ENCODE measurements at places on chromosomes 7 and 10.
A peak's percentile ranks its signal among the peaks of the same experiment; 100 is the strongest.

GRCh38 chr7:129163875-129164544 lies 19.5 kb downstream of the TSPAN33 start:
- DNase-seq = no peak

DNA sequence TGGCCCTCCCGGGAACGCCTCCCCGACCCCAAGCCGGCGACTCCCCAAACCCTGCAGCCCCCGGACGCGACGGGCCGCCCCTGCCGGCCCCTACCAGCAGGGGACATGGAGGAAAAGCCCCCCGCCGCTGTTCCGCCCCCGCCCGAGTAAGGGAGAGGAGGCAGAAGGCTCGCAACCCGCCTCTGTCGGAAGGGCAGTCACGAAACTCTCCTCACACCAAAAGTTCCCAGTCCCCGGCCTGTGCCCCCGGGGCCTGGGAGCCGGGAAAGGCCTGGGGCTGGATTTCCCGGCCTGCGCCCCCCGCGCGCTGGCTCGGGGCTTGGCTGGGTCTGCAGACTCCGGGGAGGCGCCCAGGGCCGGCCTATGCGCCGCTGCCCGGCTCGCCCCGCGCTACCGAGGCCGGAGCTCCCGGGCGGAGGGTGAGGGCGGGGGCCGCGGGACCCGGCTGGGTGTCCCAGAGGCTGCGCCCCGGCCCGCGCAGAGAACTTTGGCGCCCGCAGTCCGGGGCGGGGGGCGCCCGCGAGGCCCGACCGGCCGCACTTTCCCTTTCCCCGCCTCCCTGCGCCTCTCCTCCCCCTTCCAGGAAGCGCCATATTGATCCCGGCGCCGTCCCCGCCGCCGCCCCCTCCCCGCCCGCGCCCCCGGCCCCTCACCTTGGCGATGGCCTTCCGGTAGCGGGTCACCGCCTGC lies 728 bp downstream of the PARD3 start:
- no peak for DNase-seq

- DNase-seq = no peak
Measured at GRCh38 chr7:28748933-28749584, 209.1 kb downstream of the TRIL start.

DNA sequence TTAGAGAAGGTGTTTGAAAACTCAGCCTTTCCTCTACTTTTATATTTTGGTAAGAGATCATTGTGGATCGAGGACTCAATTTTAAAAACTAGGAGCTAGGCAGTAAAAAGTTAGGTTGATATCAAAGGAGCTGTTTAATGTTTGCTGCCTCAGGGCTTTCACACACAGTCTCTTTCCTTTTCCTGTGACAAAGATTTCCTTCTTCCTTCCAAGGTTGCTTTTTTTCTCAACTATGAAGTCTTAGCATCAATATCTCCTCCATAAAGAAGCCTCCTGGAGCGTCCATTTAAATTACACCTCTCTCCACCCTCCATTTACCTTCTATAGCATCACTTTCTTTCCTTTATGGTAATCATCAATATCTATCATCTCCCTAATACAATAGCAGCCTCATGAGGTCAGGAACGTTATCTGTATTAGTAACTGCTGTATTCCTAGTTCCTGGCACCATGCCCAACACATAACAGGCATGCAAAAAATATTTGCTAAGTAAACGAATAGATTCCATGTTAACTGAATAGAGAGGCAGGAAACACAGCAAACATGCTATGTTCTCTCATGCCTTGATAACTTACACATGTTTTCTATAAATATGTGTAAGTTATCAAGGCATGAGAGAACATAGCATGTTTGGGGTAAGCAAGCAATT lies 48.5 kb downstream of the GNAT3 start:
- no peak for DNase-seq

DNA sequence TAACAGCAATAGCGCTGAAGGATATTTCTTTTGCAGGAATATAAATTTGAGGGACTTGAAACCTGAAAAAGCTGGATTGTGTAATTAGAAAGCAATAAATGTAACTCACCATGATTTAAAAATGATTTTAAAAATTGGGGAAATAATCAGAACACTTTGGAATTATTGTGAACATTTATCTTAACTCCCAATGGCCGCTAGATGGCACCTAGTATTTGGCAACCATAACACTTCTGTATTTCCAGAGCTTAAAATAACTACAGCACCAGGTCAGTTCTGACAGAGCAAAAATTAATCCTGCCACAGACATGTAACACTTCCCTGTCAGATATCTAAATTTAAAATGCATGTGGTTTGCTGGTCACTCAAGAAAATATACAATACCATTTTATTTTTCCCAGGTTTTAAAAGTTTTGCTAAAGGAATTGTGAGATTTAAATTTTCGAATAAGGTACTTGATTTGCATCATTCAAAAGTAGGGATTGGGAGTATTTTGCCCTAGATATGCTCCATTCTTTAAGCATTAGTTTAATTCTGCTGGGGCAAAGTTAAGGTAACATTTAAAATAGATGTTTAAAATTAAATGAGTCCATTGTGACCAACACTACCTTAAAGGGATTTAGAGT lies 144.5 kb downstream of the PPP1R3A start:
- DNase-seq = no peak

GRCh38 chr10:132788831-132789219 lies 2.9 kb upstream of the NKX6-2 start:
- no peak for DNase-seq

GRCh38 chr7:105786520-105787470 lies 89.6 kb downstream of the ATXN7L1 start:
- no peak for DNase-seq

GRCh38 chr7:50056131-50056530 lies 36.9 kb downstream of the ZPBP start:
- no peak for DNase-seq

DNA sequence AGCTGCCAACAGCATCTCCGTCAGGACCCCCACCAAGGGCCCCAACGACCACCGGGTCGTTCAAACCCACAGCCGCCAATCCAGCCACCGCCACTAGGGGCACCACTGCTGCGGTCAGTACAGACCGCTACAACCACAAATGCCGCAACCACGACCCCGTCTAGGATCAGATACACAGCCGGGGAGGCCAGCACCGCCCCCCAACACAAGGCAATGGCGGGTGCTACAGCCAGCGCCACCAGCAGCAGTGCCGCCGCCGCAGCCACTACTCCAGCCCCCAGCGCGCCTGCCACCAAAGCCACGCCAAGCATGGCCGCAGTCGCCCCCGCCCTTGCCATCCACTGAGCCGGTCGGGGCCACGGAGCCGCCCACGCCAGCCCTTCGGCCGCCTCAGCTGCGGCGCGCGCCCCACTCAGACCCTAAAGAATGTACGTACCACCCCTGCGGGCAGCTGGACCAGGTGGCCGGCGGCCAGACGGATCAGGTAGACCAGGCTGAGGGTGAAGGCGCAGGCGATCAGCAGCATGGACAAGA lies 473 bp downstream of the CYP51A1 start:
- peak; percentile 84 for DNase-seq

DNA sequence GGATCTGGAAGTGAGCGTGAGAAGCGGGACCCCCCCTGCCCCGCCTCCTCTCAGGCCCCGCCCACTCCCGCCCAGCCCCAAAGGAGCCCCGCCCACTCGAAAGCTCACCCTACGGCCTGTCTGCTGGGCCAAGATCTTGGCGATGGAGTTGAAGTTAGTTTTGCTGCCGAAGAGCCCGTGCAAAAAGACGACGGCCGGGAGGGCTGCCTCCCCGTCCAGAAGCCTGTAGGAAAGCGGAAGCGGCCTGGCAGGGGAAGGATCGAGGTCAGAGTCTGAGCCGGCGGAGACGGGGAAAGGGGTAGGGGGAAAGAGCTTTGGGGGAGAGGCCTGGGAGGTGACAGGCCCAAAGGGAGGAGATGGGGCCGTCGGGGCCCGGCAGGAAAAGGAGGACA lies 386 bp downstream of the ABHD11 start:
- DNase-seq = peak; percentile 84

DNA sequence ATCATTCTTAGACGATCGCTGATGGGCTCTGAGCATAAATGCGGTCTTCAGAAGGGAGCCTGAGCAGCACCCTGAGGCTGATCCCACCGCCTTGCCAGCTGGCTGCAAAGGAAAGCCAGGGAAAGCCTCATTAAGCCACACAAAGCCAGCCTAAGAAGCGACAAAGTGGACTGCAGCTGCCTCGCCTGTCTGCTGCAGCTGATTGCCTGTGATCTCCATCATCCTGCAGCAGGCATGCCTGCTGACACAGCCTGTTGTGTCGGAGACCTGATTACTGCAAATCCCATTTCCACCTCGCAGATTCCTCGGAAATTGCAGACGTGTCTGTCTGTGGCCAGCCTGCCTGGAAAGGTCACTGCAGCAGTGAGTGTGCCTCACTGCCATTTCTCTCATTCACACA lies 1087.0 kb upstream of the AUTS2 start:
- no peak for DNase-seq

DNA sequence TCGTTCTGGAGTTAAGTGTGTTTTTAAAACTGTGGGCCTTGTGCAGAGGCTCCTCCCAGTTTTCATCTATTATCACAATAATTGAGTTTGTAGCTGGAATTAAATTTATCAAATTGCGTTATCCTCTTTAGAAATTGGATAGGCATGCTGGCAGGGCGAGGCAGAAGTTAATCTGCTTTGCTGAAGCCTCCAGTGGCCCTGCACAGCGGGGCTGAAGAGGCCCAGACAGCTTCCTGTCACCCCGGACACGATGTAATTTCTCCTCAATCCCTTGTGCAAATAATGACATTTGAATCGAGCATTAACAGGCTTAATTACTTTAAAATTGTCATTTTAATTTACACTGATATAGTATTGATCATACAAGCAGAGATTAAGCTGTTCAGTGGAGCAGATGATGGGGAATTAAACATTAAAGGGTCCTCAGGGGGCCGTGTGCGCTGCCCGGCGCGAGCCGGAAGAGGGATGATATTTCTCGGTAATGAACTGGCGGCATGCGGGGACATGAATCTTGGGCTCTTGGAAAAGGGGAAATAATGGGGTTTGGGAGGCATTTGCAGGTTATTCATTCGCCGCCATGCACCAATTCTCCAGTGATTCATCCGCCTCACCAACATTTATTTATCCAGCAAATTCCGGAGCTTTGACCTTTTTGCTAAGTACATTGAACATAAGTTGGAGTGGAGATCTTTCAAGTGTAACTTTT lies 118.5 kb downstream of the NKX6-2 start:
- DNase-seq = no peak

DNA sequence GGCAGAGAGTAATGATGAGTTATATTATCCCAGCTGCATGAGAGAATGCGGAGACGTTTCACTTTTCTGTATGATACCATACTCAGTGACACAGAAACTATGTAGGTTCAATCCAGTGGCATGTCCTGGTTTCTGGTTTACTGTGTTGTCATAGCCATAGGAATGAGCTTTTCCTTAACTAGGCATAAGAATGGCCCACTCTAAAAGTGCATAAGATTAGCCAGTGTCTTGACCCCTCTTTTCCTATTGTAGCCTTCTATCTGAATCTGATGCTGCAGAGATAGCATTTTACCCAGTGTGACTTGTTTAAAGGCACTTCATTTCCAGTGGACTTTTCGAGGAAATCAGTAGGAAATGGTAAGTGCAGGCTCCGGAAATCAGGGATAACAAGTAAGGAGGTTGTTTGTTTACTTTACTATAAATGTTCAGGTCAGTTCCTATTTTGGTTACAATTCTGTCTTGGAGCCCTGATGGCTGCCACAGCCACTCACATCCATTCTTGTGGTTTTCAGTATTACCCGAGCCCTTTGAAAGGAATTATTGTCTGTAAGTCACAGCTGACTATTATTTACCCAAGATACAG lies 70.5 kb downstream of the SEMA3A start:
- DNase-seq = no peak

- no peak for DNase-seq
Measured at GRCh38 chr7:1521456-1521855, 9.0 kb upstream of the MAFK start.

GRCh38 chr7:7438851-7439250 lies 96.8 kb downstream of the COL28A1 start:
- no peak for DNase-seq

DNA sequence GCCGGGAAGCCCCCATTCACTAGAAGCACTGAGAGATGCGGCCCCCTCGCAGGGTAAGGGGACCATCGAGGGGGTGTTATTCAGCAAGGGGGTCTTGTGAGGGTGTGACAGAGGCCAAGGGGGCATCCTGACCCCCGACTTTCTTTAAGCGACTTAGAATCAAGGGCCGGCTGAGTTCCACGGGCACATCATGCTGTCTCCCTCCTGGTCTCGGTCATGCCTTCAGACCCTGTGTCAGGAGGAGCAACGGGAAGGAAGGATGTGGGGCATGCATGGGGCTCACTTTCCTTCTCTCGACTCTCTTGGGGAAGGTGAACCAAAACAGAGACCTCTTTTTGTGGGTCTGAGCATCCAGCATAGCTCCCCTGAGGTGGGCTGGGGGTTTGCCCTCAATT lies 2.5 kb downstream of the ACSL5 start:
- DNase-seq = peak; percentile 57

- DNase-seq = no peak
Measured at GRCh38 chr7:53218730-53219504, 183.5 kb downstream of the POM121L12 start.

DNA sequence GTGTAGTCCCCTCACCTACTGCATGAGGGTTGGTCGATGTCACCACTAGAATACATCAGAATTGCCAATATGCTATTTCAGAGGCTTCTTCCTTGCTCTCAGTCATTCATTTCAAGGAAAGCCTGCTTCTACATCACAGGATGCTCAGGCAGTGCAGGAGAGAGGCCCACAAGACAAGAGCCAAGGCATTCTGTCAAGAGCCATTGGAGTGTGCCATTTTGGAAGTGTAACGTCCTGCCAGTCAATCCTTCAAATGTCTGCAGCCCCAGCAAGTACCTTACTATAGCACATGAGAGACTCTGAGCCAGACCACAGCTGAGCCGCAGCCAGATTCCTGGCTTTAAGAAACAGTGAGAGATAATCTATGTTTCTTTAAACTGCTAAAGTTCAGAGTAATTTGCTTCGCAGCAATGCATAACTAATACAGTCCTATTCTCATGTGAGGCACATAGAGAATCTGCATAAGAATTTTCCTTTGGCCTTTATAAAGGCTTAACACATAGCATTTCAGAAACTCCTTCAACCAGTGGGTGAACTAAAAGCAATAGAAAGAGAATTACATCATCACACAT lies 166.5 kb upstream of the GNAI1 start:
- DNase-seq = no peak

DNA sequence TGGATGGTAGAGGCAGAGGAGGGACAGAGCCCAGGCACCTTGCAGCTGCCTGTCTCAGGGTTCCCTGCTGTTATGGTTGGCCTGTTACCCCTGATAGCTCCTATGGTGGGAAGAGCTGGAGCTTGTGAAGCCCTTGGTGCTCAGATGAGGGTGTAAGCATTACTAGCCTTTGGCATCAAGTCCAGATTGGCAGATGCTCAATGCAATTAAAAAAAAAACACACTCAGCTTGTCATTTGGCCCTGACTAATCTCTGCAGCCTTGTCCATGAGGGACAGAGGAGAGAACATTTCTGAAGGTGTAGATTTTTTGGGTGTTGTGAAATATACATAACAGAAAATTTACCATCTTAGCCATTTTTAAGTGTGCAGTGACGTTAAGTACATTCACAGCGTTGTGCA lies 86.3 kb downstream of the PLPP4 start:
- no peak for DNase-seq
